ENCODE measurements at places on chromosomes 6 and 20.

DNA sequence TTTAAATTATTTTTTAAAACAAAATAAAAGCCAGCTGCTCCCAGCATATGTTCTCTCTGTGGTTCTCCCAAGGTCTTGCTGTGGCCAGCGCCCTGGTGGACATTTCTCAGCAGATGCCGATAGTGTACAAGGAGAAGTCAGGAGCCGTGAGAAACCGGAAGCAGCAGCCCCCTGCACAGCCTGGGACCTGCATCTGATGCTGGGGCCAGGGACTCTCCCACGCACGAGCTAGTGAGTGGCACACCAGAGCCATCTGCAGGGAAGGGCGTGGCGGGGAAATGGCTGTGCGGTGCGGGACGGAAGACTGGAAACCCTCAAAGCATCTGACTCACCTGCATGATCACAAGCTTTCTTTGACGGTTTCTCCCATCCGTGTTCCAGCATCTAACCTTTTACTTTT is 16.5 kb downstream of the GFRA4 start:
- peak; percentile 3 for DNase-seq

DNA sequence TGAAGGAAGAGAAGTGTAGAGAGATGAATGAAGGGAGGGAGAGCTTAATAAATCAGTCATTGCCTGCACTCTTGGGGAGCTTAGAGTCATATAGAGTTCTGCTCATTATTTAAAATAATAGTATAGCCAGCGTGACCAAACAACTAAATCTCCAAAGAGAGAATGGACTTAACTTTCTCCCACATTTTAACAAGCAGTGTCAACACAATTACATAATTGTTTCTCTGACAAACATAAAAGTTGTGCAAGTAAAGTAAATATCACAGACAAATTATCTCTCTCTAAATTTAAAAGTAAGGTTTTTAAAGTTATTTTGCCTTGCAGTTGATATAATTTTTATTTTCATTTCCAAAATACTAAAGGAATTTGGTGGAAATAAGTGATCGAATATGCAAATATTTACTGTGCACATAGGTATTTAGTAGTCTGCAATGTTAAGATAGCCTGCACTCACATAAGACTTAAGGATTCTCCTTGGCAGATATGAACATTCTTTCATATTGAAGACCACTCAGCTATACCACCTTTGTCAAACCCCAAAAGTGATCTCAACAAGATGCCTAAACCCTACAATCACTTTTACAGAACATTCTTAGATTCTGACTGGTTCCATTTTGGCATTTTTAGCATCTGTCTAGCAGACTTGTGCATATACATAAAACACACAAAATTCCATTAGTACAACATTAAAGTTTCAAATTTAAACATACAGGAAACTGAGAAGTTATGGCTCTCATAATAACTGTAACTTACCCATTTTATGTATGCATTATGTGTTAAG is 67.7 kb downstream of the KIF6 start:
- DNase-seq = no peak

DNA sequence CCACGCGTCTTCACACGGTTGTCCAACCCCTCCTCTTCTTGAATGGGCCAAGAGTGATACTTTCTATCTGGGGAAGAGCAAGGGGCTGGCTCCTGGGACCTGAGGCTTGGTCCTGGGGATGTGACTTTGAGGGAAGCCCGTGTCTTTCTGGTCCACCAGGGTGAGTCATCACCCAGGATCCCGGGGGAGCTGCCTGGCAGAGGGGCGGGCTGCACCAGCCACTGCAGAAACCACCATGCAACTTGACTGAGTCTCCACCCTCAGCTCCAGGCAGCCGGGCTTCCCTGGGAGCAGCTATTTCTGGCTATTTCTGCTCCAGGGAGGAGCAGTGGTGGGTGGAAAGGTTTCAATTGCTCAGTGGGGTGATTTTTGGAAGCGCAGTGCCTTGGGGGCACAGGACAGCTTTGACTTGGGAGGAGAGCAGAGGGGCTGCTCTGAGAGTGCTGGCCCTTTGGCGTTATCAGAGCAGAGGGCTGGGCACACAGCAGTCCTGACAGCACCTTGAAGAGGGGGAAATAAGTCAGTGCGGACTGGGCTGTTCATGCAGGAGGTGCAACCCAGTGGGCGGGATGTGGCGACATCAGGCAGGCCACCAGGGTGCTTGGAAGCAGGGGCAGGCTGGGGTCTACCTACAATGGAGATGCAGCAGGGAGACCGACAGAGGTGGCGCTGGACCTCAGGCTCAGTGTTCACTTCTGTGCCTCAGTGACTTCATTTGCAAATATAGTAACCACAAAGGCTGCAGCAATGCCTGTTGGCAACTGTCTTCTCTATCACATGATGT is 45.1 kb upstream of the FAM83D start:
- DNase-seq = no peak

DNA sequence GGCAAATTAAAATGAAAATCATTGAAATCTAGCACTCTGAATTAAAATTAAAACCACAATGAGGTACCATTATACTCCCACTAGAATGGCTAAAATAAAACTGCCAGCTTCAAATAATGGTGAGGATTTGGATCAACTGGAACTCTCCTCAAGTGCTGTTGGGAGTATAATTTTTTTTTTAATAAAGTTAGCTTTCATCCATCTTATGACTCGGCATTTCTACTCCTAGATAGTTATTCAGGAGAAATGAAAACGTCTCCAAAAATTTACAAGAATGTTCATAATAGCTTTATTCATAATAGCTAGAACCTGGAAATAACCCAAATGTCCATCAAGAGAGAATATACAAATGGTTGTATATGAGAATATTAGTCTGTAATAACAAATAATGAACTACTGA is 63.2 kb downstream of the ASXL1 start:
- DNase-seq = no peak

GRCh38 chr6:157151989-157152388 is 171.3 kb downstream of the TMEM242 start:
- DNase-seq = no peak

- DNase-seq = no peak
Observed at GRCh38 chr6:80163754-80164187, 57.3 kb downstream of the BCKDHB start.

GRCh38 chr6:135183532-135184440 is 2.7 kb downstream of the MYB start:
- DNase-seq = peak; percentile 55

DNA sequence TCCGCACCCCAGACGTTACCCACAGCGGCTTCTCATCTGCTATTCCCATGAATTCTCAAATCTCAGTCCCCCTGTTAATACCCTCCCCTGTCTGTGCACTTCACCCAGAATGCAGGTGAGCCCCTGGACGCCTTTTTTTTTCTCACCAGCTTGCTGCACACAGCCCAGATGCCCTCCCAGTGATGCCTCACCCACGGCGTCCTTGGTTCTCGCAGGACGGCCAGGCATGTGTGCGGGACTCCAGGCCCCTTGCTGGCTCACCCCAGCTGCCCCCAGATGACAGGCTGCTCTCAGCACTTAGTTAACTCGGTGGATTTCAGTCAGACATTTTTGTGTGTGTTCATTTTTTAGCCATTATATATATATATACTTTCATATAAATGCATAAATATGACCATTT is 25.4 kb upstream of the PI16 start:
- no peak for DNase-seq

- DNase-seq = peak; percentile 31
Observed at GRCh38 chr6:5422321-5422915, 161.1 kb downstream of the FARS2 start.

- peak; percentile 34 for DNase-seq
Observed at GRCh38 chr6:87723170-87724078, 21.4 kb upstream of the AKIRIN2 start.

- no peak for DNase-seq
Observed at GRCh38 chr6:44665683-44666082, 278.2 kb downstream of the CDC5L start.

- no peak for DNase-seq
Observed at GRCh38 chr6:169529931-169530751, 171.7 kb downstream of the WDR27 start.

DNA sequence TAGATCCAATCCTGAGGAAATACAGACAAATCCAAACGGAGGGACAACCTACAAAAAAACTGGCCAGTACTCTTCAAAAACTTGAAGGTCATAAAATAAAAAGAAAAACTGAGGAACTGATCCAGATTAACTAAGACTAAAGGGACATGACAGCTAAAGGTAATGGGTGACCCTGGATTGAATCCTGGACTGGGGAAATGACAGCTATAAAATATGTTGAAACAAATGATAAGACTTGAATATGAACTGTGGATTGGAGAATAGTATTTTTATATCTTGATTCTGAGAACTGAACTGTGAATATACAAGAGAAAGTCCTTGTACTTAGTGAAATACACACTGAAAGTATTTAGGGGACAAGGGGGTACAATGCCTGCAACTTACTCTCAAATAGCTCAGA is 96.9 kb upstream of the EMILIN3 start:
- no peak for DNase-seq

GRCh38 chr6:130000526-130001421 is 17.6 kb upstream of the L3MBTL3 start:
- DNase-seq = no peak

DNA sequence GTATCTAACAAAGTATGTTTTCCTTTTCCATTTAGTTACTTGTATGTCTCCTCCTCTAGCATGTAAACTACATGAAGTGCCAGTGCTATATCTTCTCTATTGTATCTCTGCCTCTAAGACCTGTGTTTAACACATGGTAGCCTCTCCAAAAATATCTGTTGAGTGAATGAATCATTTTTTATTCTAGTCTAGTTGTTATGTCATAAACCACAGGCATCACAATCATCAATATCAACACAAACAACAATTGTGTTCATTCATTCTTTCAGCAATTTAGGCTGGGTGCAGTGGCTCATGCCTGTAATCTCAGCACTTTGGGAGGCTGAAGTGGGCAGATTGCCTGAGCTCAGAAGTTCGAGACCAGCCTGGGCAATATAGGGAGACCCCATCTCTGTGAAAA is 111.6 kb upstream of the EYA4 start:
- no peak for DNase-seq

DNA sequence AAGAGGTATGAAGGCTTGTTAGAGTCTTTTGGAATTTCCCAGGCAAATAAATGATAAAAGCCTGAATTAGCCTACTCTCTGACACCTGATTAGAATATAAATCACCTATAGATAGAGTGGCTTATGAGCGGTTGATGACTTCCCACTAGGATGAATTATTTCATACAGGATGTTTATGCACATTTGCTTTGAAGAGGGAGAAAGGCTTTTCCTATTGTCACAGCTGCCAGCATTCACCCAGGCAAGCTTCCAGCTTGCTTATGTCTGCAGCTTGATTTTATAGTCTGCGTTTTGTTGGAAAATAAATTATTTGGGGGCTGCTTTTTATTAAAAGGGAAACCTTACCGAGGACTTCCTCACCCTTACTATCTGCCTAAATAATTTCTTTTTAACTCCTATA is 51.3 kb upstream of the EIF2S2 start:
- DNase-seq = no peak

DNA sequence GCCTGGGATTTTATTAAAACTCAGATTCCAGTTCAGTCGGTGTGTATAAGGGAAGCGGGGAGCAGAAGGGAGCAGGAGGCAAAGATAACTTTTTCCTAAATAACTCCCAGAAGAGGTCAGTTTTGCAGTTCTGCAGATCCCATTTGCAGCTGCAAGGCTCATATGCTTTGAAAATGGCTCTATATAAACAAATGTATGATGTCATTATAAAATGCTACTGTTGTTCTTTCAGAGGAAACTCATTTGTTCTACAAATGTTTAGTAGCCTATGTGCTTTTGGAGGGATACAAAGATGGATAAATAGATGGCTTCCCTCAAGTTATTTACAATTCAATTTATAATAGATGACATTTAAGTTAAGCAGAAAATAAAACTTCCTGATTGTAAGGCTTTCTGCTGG is 29.2 kb upstream of the DSP start:
- DNase-seq = no peak

- no peak for DNase-seq
Observed at GRCh38 chr20:21182832-21183563, 57.1 kb downstream of the KIZ start.

GRCh38 chr6:119207971-119208725 is 129.7 kb upstream of the FAM184A start:
- DNase-seq = no peak

- DNase-seq = no peak
Observed at GRCh38 chr20:888057-888456, 28.1 kb downstream of the ANGPT4 start.

DNA sequence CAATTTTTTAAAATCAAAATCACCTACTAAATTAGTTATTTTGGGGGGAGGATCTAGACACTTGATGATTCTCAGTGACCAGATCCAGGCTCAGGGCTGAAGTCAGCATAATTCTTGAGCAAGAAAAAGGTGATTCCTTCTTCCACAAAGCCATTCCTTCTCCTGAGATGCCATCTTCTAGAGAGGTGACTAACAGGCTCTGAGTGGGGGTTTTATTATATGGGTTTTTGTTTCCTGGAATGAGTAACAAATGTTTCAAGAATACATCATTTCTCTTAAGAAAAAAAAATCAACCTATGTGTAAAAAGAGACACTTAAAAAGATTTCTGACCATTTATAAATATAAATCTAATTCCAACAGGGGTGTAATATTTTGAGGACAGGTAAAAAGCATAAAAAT is 154.3 kb downstream of the NFATC2 start:
- DNase-seq = no peak

GRCh38 chr20:25272223-25273000 is 24.5 kb downstream of the PYGB start:
- DNase-seq = no peak

- no peak for DNase-seq
Observed at GRCh38 chr6:1645466-1646185, 35.9 kb downstream of the FOXC1 start.

DNA sequence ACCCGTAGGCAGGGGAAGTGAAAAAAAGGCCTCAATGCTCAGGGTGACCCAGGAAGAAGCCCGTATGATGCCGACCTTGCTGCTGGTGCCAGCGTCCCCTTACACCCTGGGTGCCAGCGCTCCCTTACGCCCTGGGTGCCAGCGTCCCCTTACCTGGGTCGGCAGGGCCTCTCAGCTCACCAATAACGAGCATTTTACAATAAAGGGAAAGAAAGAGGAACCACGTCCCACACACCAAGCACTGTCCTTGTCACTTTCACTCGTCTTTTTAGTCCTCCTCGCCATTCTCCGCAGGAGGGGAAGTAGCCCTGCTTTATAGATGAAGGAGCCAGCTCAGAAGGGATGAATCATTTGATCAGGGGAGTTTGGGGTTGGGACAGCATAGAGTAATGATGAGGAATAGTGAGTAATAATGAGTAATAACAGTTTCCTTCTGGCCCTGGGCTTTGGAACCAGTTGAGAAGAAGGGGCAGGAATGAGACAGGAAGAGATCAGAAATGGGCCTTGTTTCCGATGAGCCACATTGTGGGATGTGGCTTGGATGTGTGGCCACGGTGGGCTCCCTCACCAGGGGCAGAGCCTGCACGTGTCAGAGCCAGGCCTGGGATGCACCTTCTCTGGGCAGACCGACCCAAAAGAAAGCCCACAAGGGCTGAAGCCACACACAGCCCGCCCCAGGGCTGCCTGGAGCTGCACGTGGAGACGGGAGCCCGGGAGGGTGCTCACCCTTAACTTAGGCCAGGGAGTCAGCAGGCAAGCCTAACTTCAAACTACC is 75.7 kb downstream of the SYNJ2 start:
- no peak for DNase-seq

GRCh38 chr6:41559655-41560427 is 13.7 kb downstream of the FOXP4 start:
- DNase-seq = no peak

Measured in cerebellar cortex (tissue), 1 donor.